Effector memory CD8-positive, alpha-beta T cell (primary cell): ENCODE measurements at places on chromosomes 4 and X.

DNA sequence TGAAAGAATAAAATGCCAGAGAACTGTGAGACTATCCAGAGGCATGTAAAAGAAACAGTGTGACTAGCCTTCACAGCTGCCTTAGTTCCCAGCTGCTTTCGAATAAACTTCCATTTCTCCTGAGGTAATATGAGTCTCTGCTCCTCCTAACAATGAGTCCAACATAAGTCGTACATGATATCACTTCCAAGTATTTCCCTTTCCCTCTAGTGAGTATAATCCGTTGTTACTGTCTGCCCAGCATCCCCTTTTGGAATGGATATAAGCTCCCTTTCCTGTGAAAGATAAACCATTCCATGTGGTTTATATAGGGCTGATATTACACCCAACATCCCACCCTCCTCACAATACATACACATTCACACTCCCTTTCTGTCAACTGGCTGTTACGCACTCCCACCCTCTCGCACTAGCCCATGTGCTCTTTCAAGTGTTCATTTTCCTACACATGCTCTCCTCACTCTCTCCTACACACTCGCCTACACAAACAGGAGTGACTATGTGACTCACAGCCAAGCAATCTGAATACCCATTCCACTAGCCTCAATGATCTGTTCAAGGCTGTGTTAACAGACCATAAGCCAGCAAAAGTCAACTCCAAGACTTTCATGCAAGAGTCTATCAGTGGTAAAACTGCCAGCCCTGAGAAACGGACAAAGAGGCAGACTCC lies 5.0 kb downstream of the NAF1 start:
- DNase-seq: no peak
- H3K36me3 ChIP-seq: peaks cover 29% of the 10 kb centered on the region
- H3K4me3 ChIP-seq: no peak overlapping the region
- peak overlapping the region; percentile 9 for H3K27ac ChIP-seq
- no peaks in the 10 kb centered on the region for H3K27me3 ChIP-seq
- H3K4me1 ChIP-seq: peaks cover 40% of the 10 kb centered on the region

DNA sequence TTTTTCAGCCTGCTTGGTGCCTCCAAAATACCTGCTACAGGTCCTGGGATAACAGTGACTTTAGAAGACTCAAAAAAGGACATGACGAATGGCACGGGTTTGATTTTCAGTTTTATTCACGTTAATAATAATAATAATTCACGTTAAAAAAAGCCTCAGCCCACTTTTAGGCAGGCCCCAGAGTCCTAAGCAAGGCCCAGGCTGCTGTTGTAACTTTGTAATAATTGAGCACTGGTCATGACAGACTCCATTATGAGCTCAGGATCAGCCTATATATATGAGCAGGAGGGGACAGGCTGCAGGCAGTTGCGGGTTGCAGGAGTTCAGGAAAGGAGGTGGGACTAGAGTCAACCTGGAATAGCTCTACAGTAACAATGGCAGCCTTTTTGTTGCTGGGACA lies at the start of gene TMEM31:
Gene TMEM31, plus strand, starts transcription at position 301 of the 400 bp plus-strand sequence. CDS start 1,350 bp downstream, outside the sequence.
- no peak within 1 kb of the TSS for H3K27ac ChIP-seq
- no peak within 1 kb of the TSS for H3K4me3 ChIP-seq
- DNase-seq: no peak
- no peaks in the 10 kb centered on the region for H3K4me1 ChIP-seq
- H3K36me3 ChIP-seq: no peaks in the 10 kb centered on the region

- H3K4me3 ChIP-seq: no peak overlapping the region
- no peaks in the 10 kb centered on the region for H3K27me3 ChIP-seq
- peaks cover 9% of the 10 kb centered on the region for H3K4me1 ChIP-seq
- H3K27ac ChIP-seq: no peak overlapping the region
- H3K36me3 ChIP-seq: peaks cover 34% of the 10 kb centered on the region
- DNase-seq: no peak
Observed at GRCh38 chr4:38017609-38018008, 57.4 kb downstream of the PTTG2 start.

GRCh38 chr4:123430501-123430900 lies 33.9 kb downstream of the SPRY1 start:
- no peak for DNase-seq
- no peaks in the 10 kb centered on the region for H3K4me1 ChIP-seq
- no peak overlapping the region for H3K27ac ChIP-seq
- peaks cover 2% of the 10 kb centered on the region for H3K36me3 ChIP-seq
- no peak overlapping the region for H3K4me3 ChIP-seq

DNA sequence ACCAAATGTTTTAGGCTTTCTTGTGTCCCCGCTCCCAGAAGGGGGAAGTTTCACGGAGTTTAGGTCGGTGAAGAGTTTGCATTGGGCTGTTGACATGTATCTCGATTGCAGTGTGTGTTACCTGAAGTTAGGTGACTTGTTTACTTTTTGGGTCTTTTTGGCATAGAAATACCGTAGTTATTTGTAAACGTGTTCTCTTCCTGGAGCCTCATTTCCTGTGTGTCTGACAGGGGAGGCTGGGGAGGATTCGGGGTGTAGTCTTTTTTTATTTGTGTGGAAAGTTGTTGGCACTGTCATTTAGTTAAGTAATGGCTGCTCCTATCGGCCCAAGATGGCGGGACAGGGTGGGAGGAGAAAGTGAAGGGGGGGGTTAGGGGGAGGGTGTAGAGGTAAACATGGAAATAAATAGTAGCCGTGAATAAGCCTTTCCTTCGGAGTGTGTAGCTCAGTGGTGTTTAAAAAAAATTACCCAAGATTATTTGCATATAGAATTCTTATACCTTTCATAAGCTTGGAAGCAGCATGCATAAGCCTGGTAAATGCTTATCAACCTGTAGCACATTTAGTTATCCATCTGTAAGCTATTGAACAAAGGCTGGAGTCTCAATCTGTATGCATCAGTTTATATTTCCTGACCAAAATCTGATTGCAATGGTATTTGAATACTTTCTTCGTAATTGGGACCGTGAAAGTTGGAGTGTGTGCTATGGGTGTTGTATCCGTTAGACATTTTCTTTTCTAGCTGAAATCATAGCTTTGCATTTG lies 1.6 kb downstream of the KDM6A start:
- H3K4me1 ChIP-seq: peaks cover 2% of the 10 kb centered on the region
- peak; percentile 4 for DNase-seq
- H3K27ac ChIP-seq: peak overlapping the region; percentile 91

DNA sequence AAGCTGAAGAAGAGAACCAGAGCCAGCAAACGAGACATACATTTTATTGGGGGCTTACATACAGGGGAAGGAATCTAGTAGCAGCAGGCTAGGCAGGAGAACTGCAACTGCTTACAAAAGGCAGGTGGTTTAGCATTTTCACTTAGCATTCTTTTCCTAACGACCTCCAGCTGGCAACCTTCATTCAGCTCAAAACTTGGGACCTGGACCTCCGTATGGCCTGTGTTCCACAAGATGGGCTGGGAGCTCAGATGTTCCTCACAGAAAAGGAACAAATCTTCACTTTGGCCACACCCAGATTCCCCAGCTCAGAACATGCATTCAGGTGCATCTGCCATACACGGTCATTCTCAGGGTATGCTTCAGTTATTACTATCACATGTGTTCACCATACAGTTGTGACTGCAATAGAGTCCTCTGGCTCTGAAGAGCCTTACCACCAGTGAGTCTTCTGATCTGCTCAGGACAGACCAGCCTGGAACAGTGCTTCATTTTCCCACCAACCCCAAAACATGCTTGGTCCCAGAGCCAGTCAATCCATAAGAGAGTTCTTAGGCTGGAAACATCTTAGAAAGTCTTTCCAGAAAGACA lies 29.6 kb upstream of the AP1AR start:
- no peak for DNase-seq
- no peak overlapping the region for H3K4me3 ChIP-seq
- no peaks in the 10 kb centered on the region for H3K4me1 ChIP-seq
- H3K36me3 ChIP-seq: no peaks in the 10 kb centered on the region
- peaks cover 6% of the 10 kb centered on the region for H3K27me3 ChIP-seq

GRCh38 chr4:168555437-168555836 lies 58.6 kb downstream of the PALLD start:
- no peaks in the 10 kb centered on the region for H3K36me3 ChIP-seq
- no peaks in the 10 kb centered on the region for H3K4me1 ChIP-seq
- H3K4me3 ChIP-seq: no peak overlapping the region
- H3K27ac ChIP-seq: no peak overlapping the region
- peaks cover 34% of the 10 kb centered on the region for H3K27me3 ChIP-seq
- DNase-seq: no peak

DNA sequence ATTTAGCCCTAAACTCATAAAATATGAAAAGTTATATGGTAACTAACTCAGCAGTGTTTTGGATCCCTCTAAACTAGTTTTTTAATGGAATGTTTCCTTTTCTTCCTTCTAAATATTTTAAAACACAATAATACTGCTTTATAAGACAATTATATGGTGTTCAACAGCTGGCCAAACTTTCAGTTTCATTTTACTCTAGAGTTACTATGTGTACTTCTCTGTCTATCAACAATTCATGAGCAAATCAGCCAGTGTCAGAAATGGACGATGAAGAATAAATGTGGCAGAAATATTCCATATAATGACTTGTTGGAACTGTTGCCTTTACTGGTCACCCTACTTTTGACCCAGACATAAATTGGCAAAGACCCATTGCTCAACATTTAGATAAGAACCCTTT lies 64.8 kb upstream of the CXXC4 start:
- H3K27ac ChIP-seq: no peak overlapping the region
- no peaks in the 10 kb centered on the region for H3K4me1 ChIP-seq
- DNase-seq: no peak
- no peaks in the 10 kb centered on the region for H3K36me3 ChIP-seq

DNA sequence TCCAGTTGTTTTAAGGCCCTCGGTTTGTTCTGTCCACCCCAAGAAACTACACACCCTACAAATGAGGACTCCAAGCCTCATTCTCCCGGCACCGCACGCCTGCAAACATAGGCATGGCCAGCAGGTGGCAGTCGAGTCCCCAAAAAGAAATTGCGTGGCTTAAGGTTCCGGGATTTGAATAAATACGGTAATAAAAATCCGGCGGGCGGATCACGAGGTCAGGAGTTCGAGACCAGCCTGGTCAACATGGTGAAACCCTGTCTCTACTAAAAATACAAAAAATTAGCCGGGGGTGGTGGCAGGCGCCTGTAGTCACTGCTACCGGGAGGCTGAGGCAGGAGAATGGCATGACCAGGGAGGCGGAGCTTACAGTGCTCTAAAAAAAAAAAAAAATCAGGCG lies 21.8 kb upstream of the CSF2RA start:
- peak overlapping the region; percentile 9 for H3K4me3 ChIP-seq
- H3K27me3 ChIP-seq: no peaks in the 10 kb centered on the region
- H3K36me3 ChIP-seq: peaks cover 8% of the 10 kb centered on the region
- DNase-seq: peak; percentile 61
- H3K27ac ChIP-seq: no peak overlapping the region

GRCh38 chr4:10456260-10456594 lies 999 bp downstream of the ZNF518B start:
- H3K27me3 ChIP-seq: no peaks in the 10 kb centered on the region
- DNase-seq: no peak
- H3K27ac ChIP-seq: peak overlapping the region; percentile 89
- H3K4me1 ChIP-seq: peaks cover 18% of the 10 kb centered on the region

DNA sequence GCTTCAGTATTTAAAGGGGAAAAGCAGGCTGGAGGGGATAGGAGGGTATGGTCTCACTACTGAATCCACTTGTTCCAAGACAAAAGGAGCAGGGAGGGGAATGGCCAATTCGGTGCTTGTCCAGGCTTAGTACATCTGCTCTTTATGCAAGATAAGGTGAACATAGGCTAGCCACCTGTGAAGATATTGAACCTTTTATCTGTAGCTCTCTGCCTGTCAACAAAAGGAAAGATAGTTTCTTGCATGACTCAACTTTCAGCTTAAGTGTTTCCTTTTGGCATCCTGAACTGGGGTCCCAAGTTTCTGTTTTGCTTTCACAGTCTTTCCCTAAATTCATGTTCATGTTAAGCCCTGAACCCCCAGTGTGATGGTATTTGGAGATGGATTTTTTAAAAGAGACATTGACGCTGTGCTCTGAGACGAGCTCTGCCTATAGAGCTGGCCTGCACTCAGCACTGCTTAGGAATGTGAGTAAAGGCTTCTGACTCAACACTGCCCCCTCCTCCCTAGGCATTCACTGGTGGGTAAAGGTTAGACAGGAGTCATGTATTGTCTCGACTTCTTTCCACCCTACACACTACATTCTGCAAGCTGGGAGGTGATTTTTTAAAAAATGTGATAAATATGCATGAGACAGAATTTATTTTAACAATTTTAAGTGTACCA lies 28.2 kb downstream of the FAM149A start:
- DNase-seq: no peak
- peaks cover 2% of the 10 kb centered on the region for H3K4me1 ChIP-seq
- H3K36me3 ChIP-seq: no peaks in the 10 kb centered on the region
- H3K27ac ChIP-seq: no peak overlapping the region
- H3K4me3 ChIP-seq: no peak overlapping the region

DNA sequence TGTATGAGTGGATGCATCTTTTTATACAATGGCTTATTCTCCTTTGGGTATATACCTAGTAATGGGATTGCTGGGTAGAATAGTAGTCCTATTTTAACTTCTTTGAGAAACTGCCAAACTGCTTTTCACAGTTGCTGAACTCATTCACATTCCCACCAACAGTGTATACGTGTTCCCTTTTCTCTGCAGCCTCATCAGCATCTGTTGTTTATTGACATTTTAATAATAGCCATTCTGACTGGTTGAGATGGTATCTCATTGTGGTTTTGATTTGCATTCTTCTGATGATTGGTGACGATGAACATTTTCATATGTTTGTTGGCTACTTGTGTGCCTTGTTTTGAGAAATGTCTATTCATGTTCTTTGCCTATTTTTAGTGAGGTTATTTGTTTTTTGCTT lies 687.0 kb upstream of the EPHA5 start:
- H3K27ac ChIP-seq: no peak overlapping the region
- no peak overlapping the region for H3K4me3 ChIP-seq
- no peaks in the 10 kb centered on the region for H3K27me3 ChIP-seq

- peaks cover 3% of the 10 kb centered on the region for H3K4me1 ChIP-seq
- no peak overlapping the region for H3K27ac ChIP-seq
- DNase-seq: no peak
- H3K4me3 ChIP-seq: no peak overlapping the region
Observed at GRCh38 chr4:156969101-156969500, 2.5 kb downstream of the PDGFC start.
